Neural crest cell (in vitro differentiated cells): ENCODE measurements at places on chromosomes 11 and 22.

DNA sequence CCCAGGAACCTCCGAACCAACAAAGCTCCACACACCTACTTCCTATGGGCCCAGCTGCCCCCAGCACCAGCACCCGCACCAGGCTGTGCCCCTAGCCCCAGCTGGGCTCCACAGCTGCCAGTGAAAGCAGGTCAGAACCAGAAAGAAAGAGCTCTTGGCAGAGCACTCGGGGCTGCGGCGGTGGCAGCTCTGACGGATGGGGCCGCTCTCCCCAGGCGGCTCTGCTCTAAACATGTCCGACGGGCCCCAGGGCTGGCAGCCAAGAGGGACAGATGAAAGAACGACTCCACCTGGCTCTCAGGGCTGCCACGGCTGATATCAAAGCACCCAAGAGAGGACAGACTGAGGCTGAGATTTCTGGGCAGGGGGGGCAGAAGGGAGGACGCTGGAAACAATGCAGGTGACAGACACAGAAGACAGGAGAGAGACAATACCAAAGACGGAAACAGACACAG lies 25.7 kb downstream of the LRFN4 start:
- no peak for DNase-seq

DNA sequence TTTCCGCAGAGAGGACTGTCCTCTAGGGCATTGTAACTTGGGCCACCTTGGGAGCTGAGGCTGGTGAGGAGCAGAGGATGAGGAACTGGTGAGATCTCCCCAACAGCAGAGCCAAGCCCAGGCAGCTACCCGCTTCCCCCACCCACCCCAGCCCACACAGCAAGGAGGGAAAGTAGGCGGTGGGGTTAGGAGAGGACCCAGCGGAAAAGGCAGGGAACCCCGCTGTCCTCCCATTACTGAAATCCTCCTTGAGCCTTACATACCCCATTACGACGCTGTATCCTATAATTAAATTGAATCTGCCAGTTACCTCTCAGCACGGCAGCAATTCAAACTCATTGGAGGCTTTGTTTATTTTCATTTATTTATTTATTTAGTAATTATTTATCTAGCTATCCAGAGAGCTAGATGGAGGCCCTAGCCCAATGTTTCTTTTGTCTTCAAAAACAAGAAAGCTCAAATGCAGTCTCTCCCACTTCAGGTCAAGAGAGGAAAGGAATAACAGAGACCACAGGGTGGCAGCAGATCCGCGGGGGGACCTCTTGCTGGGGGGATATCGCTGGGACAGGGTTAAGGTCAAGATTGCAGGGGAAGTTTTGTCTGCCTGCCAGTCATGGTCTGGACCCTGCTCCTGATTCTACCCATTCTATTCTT lies 218.0 kb downstream of the ST3GAL4 start:
- peak; percentile 20 for DNase-seq

GRCh38 chr11:73140213-73141030 lies 1.7 kb downstream of the FCHSD2 start:
- peak; percentile 29 for DNase-seq

- no peak for DNase-seq
Measured at GRCh38 chr11:107043242-107044006, 25.1 kb upstream of the GUCY1A2 start.

GRCh38 chr22:20396639-20397038 lies 2.7 kb downstream of the ZNF74 start:
- no peak for DNase-seq

DNA sequence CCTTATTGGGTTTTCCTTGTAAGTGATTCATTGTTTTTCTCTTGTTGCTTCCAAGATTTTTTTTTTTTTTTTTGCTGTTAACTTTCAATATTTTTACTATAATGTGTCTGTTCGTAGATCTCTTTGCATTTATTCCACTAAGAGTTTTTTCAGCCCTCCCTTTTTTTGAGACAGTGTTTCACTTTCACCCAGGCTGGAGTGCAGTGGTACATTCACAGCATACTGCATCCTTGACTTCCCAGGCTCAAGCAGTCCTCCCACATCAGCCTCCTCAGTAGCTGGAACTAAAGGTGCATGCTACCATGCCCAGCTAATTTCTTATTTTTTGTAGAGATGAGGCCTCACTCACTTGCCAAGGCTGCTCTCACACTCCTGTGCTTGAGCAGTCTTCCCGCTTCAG lies 1282.0 kb upstream of the CNTN5 start:
- no peak for DNase-seq

GRCh38 chr22:44622147-44622427 lies 79.9 kb upstream of the PRR5 start:
- no peak for DNase-seq

DNA sequence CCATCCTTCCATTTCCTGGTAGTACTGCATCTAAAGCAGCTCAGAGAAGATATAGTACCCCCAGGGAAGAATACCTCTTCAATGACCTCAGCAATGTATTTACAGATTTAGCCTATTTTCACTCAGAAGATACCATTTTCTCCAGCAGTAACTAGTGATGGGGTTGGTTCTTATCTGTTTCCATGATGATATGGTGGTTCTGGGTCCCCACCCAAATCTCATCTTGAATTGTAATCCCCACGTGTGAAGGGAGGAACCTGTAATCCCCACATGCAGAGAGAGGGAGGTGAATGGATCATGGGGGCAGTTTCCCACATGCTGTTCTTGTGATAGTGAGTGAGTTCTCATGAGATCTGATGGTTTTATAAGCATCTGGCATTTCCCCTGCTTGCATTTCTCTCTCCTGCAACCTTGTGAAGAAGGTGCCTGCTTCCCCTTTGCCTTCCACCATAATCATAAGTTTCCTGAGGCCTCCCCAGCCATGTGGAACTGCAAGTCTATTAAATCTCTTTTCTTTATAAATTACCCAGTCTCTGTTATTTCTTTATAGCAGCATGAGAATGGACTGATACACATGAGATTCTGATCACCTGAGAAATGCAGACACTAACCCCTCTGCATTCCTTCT lies 139.2 kb downstream of the CCDC81 start:
- DNase-seq, result no peak

- no peak for DNase-seq
Measured at GRCh38 chr11:110081462-110082376, 11.5 kb upstream of the ZC3H12C start.

DNA sequence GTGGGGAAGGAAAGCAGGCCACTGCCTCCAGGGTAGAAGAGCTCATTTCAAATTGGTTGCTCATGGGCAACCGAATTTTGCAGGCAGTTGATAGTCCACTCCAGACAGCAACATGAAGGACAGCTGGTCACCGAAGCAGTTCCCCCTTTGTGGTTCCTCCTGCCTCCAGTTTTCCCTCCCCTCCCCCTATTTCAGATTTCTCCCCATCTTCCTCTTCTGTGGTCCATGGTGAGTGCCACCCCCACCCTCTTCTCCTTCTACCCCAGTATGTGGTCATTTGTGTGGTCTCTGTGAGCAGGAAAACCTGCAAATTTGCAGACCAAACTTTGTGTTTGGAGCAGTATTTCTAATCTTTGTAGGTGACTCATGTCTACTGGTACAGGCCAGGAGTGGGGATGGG lies 38.2 kb upstream of the PAK1 start:
- no peak for DNase-seq

DNA sequence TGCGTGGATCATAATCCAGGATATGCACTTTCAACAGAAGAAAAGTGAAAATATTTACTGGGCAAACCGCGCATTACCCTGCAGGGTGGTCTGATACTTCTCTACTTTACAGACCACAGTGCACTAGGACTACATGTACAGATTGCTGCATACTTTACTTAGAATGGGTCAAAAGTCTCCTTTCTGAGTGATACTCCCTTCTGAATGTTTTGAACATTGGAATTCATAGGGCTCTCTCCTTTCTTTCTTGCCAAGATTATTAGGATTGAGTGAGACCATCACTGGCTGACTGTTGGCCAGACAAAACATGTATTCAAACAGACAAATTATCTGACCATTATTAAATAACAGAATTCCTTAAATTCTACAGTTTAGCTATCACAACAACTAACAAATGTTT lies 6.6 kb upstream of the FIBIN start:
- no peak for DNase-seq

- DNase-seq, result no peak
Measured at GRCh38 chr22:36332623-36333332, 55.0 kb downstream of the MYH9 start.

DNA sequence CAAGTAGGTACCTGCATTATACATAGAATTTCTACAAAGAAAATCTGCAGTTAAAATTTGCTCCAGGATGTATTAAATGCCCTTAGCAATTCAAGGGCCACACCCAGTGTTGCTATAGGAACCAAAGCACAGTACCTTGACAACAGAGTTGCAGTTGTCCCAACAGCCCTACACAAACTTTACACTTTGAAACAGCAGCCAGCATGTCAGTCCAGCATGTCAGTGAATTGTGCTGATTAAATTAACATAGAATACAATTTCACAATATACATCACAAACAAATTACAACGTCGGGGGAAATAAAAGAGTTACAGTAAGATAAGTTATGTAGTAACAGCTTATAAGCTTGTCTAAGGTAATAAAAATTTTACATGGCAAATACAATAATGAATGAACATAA lies 389.2 kb downstream of the SOX6 start:
- DNase-seq, result no peak

- DNase-seq, result no peak
Measured at GRCh38 chr22:40019100-40019499, 24.3 kb downstream of the FAM83F start.

DNA sequence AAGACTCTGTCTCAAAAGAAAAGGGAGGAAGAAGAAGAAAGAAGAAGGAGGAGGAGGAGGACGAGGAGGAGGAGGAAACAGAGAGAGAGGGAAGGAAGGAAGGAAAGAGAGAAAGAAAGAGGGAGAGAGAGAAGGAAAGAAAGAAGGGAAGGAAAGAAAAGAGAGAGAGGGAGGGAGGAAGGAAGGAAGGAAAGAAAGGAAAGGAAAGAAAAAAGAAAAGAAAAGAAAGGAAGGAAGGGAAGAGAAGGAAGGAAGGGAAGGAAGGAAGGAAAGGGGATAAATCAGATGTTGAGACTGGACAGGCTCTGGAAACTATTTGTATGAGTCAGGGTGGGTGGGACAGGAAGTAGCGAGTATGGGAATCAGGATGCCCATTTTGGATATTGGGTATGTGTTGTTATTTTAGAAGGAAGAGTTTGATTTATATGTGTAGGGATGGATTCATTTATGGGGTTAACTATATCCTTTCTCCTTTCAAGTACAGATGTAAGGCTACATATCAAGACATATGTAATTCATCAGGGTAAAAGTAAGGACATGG lies 6.0 kb upstream of the RPL3 start:
- no peak for DNase-seq

- no peak for DNase-seq
Measured at GRCh38 chr11:62671236-62671607, 251 bp upstream of the UQCC3 start.

- DNase-seq, result no peak
Measured at GRCh38 chr11:35968386-35969088, 24.7 kb downstream of the LDLRAD3 start.

DNA sequence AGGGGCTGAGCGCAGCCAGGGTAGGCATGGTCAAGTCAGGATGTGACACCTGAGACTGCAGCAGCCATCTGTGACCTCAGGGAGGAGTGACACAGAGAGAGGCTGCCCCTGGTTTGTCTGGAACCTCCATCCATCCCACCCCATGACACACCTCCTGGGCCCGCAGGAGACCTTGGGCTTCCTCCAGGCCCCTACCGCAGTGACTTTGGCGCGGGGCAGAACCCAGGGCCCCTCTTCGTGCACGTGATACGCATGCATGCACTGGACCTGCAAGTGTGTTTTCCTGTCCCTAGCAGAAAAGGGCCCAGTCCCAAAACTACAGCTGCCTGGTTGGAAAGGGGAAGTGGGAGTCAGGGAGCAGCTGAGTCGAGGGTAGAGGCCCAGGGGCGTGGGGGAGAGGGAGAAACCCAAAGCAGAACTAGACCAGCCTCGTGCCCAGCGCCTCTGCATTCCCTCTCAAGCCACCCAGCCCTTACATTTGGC lies 7.9 kb upstream of the CYTH4 start:
- DNase-seq, result no peak

GRCh38 chr11:7449841-7450214 lies 35.5 kb upstream of the OLFML1 start:
- DNase-seq, result no peak

DNA sequence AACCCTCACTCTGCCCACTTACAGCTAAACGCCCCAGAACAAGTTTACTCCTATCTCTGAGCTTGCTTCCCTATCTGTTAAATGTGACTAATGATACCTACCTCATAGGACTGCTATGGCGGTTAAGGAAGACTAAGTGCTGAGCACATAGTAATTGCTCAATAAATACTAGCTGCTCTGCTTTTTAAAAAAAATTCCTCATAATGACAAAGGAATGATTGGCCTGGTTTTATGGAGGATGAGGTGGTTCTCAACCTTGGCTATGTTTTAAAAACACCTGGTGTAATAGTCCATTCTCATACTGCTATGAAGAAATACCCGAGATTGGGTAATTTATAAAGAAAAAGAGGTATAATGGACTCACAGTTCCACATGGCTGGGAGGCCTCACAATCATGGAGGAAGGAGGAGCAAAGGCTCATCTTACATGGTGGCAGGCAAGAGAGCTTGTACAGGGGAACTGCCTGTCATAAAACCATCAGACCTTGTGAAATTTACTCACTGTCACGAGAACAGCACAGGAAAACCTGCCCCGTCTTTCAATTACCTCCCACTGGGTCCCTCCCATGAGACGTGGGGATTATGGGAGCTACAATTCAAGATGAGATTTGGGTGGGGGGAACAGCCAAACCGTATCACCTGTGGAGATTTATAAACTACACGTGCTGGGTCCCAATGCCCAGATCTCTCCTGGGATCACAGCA lies 127.2 kb upstream of the SYT13 start:
- no peak for DNase-seq

DNA sequence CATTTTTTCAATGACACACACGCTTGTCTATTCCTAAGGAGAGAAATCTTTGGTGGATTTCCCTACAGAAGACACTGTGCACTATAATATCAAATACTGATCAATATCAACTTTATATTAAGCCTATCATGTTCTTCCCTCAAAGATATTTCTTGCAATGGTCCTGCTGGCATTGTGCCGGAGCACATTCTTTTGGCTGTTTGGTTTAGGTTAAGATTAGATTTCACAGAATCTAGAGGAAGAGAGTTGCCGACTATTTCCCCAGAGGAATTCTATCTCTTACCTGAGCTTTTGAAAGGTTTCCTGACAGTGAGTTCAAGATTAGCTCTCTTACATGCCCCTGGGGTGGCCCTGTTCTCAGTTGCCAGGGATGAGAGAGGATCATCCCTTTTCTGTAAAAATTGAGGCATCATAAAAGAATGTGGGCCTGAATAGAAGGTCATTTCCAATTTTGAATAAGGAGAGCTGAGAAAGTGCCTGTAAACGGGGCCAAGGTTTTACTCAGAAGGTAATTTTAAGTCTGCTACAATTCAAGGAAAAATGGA lies 180.6 kb upstream of the ARHGAP20 start:
- DNase-seq, result no peak

DNA sequence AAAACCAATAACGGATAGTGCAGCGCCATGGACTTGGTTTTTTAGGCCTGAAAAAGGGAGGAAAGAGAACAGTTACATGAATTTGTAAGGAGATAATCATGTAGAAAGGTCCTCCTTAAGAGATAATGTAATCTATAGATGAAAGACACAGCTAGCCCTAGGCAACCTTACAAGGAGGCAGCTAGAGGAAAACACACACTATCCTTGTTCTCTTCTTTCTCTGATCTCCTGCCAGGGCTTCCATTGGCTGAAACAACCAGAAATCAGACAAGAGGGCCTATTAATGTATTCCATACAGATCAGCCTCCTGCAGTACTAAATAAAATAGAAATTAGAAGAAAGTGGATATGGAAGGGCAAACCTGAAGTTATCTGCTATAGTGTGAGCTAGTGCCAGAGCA lies 53.0 kb downstream of the KCNA4 start:
- DNase-seq, result no peak
